KG1 (cell line): ENCODE measurements at places on chromosomes 6 and 20.

- DNase-seq: no peak
Observed at GRCh38 chr6:29770306-29770705, 47.1 kb downstream of the HLA-F start.

GRCh38 chr20:11920083-11920482 is 2.4 kb downstream of the BTBD3 start:
- DNase-seq: no peak

GRCh38 chr20:14960831-14961230 is 623.4 kb upstream of the FLRT3 start:
- DNase-seq: no peak

DNA sequence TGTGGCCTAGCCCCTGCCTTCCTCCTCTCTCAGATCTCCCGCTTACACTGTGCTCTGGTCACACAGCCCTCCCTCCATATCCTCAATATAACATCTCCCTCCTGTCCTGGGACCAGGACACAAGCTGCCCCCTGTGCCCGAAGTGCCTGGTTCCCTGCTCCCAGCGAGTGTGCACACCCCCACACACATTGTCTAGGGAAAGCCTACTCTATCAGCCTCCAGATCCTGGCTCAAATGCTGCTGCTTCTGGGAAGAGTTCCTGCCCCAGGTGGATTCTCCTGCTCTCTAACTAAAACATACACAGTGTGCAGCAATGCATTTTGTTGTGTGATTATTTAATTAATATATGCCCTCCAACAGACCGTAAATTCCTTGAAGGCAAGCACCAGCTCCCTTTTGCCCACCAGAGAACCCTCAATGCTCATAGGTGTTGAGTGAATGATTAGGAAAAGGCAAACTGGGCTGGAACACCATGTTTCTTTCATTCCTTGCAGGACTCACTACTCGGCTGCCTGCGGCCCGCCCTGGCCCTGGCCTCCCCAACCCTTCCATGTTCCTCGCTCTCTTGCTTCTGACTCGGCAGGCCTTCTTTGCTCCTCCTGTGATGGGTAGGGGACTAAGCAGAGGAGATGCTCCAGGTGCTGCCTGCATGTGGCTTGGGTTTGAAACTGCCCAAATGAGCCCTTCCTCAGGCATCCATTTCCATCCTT is 194.6 kb downstream of the ZDHHC14 start:
- DNase-seq: no peak

DNA sequence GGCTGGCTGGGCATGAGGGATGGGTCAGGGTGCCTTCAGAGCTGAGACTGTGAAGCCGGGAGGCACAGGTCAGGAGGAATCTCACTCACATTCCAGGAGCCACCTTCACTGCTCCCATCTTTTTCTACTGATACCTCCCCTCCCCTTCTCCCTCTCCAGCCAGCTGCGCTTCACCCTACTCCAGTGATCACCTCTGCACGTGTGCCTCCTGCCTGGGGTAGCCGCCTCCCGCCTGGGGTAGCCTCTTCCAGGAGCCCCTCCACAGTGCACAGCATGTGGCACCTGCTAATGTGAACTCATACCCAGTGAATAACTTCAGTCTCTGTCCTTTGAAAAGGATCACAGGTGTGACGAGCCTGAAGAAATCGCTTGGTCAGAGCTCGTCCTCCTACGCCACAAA is 232.6 kb downstream of the TMEM242 start:
- DNase-seq: no peak

DNA sequence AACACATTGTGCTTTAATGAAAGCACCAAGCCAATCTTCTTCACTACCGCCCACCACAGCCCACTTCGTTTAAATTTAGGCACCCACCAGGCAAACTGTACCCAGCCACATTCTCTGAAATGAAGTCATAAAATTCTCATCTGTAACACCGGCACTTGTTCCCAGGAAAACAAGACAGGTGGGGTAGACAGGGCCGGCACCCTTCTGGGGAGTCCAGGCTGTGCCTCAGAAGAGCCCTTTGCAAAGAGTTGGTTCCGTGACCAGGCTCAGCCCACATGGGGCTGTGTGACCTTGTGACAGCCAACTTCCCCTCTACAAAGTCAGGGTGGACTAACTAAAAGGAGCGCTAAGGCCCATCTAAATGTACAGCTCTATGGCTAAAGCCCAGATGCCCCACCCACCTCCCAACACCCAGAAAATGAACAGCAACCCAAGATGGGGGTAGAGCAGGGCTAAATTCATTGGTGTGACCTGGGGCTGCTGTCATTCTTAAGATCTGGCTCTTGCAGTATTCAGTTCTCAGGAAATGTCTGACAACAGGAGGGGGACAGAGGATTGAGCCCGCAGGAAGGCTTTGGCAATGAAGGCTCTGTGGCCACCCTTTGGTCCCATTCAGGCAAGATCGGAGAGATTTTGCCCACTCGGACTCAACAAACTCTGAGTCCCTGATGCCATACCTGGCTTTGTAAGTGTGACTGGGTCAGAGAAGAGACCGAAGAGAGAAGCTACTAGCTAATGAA is 56.7 kb downstream of the TRERF1 start:
- no peak for DNase-seq

- DNase-seq: no peak
Observed at GRCh38 chr20:18727032-18727508, 86.5 kb upstream of the SCP2D1 start.
